CD14-positive monocyte (primary cell): ENCODE measurements at places on chromosomes 12 and 14.
A peak's percentile ranks its signal among the peaks of the same experiment; 100 is the strongest.

GRCh38 chr12:93341409-93342049 is 36.2 kb upstream of the NUDT4 start:
- no peak for DNase-seq

DNA sequence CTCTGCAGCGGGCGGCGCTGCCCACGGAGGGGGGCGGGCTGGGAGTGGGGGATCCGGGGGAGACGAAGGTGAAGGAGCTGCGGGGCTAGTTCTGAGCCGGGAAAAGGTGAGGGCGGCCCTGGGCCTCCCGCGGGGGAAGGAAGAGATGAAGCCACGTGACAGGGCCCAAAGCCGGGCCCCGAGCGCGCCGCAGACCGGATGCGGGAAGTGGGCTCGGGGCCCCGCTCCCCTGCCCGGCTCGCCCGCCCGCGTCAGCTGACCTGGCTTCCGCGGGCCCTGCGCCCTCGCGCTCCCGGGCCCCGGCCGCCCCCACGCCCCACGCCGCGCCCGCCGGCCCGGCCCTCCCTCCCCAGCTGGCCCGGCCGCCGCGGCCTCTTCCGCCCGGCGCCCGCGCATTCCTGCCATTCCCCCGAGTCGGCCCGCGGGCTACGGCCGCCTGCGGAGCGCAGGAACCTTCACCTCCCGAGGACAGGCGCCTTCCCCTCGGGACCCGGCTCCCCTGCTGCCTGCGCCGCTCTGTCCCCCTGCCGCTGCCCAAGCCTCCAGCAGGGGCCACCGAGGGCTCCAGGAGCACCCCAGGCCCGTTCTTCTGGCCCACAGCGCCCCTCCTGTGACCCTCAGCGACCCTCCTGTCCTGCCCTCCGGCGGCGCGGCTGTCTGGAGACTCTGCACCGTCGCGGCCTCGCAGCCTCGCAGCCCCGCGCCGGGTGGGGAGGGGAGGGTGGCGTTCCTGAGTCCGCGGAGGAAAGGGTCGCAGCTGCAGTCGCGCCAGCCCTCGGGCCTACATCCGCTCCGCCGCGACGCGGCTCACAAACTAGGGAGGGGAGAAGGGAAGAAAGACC is 20.4 kb downstream of the NINJ2 start:
- peak; percentile 75 for DNase-seq

DNA sequence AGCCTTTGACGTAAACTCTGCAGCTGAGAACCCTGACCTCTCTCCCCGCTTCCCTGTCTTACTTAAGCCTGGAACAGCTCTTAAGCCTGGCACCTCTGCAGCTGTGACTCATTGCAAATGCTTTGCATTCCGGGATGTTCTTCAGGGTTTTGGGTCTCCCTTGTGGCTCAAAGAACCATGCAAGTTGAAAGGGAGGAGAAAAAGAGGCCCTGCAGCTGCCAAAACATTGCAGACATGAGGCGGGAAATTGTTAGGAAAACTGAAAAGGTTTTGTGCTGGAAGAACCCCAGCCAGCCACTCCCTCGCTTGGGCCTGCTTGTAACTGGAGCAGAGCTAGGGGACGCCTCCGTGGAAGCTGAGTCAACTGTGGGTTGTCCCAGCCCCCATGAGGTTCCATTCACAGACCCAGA is 60.2 kb upstream of the FERMT2 start:
- DNase-seq, result no peak

- DNase-seq, result no peak
Measured at GRCh38 chr12:48985475-48985897, 7.4 kb downstream of the WNT1 start.

GRCh38 chr14:79602045-79602444 is 609.3 kb downstream of the DIO2 start:
- DNase-seq, result no peak

DNA sequence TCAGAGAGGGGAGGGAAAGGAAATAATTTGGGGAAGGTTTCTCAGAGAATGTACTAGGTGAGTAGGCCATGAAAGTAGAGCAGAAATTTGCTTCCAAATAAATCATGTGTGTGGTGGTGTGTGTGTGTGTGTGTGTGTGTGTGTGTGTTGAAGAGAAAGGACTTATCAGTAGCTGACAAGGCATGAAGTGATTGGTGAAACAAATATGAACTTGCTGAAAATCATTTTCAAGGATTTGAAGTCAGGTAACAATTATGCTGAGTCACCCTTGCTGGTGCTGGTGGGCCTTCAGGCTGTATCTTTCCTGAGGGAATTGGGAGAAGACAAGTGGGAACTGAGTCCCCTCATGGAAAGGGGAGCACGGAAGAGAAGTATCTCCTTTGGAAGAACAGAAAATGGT is 55.5 kb downstream of the HSD17B6 start:
- DNase-seq, result no peak

DNA sequence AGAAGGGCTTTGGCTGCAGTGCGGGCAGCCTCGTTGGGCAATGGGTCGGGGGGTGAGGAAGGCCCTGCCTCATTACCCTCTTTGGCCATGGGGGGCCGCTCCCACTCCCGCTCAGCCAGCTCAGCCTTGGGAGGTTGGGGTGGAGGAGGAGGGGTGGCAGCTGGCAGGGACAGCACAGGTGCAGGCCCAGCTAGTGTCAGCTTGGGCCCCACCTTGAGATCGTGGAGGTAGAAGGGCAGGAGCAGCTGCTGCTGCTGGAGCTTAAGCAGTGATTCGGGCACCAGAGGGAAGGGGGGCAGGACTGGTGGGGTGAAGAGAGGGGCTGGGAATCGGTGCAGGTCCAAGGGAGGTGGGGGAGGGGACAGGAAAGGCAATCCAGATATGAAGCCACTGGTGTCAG is 26.0 kb downstream of the ZFHX2 start:
- no peak for DNase-seq
